ENCODE measurements at places on chromosomes 11 and 22.

DNA sequence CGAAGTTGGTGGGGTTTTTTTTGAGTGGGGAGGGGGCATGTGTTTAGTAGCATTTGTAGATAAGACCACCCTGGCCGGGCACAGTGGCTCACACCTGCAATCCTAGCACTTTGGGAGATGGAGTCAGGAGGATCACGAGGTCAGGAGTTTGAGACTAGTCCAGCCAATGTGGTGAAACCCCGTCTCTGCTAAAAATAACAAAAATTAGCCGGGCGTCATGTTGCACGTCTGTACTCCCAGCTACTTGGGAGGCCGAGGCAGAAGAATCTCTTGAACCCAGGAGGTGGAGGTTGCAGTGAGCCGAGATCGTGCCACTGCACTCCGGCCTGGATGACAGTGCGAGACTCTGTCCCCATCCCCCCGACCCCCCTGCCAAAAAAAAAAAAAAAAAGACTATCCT lies 34.6 kb downstream of the CECR2 start:
- no peak for DNase-seq

DNA sequence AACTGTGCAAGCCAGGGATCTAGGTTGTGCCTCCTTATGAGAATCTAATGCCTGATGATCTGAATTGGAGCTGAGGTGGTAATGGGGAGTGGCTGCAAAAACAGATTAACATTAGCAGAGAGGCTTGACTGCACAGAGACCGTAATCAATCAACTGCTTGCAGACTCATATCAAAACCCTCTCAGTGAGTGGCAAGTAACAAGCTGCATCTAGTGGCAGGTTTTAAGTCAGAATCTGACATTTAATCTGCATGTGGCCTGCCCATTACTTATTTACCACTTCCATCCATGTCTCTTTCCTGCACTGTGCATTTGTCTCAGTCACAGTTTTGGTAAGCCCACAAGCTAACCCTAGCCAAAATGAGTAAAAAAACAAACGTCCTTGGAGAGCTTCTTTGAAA lies 11.2 kb downstream of the C11orf58 start:
- DNase-seq: no peak

GRCh38 chr11:77416357-77416756 lies 57.5 kb downstream of the PAK1 start:
- DNase-seq: no peak

DNA sequence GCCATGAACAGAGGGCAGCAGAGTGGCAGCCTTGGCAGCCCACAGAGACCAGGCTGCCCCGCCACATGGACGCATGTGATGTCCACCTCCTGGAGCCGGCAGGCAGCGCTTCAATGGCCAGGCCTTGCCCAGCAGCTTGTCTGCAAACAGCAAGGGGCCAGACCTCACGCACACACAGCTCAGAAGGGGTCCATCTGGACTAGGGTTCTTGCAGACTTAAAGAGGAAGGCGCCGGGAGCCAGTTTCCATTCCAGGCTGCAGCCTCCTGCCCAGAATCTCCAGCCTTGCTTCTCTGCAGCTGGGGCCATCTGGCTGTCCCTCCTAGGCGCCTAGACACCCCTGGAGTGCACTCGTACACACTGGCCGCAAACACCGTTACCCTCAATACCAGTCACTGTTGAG lies 91.9 kb upstream of the TMEM45B start:
- DNase-seq: no peak

DNA sequence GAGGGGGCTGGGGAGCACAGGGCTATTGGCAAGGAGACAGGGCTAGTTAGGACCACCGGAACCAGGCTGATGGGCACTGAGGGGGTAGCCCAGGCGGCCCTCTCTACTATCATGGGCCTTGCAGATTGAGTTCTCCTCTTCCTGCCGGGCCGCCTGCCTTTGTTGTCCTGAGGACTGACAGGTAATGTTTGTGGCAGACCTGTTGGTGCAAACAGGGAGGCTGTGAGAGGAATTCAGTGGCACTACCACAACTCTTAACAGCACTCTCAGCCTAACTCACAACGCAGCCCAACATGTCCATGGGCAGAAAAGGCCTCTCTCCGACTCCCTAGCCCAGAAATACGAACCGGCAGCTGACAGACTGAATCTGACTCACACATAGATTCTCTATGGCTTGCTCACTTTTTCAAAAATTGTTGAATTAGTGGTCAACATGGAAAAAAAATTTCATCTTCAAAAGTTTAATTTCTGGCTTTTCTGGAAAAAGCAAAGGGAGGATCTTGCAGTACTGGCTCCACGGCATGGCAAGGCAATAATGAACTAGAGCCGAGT lies 11.4 kb downstream of the KCNJ5 start:
- no peak for DNase-seq

DNA sequence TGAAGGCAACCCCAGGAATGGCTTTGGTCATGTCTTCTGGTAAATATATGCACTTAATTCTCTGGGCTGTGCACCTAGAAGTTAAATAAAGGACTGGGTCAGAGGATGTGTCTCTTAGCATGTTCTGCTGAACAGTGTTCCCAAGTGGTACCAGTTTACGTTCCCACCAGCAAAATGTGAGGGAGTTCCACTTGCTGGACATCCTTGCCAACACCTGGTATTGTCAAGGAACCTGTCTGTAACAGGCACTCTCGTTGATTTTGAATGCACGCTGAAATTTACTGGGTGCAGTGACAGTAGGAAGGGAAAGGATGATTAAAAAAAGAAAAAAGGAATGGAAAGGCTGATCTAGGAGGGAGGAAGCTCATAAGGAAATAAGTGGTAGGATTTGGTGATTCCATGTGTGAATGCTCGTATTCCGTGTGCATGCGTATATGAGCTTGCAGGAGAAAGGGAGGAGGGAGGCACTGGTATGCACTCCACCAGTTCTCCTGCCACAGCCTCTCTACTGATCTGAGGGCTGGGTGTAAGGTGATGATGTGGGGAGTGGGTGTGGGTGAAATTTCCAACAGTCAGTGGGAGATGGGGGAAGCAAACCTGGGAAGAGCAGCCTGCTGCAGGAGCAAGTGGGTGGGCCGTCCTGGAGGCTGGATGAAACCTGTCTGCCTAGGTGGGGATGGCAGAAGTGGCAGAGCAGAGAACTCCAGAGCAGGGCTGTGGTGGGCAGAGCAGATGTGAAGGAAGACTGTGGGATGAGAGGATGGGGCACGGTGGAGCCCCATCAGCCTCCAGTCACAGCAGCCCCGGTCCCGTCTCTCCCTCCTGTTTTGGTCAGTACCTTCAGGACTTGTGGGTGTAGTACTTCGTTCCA lies 15.0 kb downstream of the MED15 start:
- no peak for DNase-seq

DNA sequence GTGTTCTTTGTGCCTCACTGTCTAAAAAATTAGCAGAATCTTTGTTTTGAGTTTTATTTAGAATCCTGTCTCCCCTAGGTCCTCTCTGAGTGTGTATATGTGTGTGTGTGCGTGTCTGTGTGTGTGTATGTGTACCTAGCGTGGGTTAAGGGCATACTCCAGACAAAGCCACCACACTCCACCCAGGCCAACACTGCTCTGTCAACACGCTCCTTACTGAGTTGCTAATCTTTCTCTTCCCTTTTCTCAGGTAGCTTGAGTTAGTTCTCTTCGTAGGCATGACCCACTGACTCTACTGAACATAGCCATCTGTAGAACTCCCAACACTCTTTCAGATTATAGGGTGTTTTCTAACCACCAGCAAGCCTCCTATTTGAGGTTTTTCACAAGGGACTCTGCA lies 131.1 kb downstream of the LRRC4C start:
- no peak for DNase-seq

- DNase-seq: no peak
Measured at GRCh38 chr22:46829941-46830715, 67.7 kb downstream of the TBC1D22A start.

DNA sequence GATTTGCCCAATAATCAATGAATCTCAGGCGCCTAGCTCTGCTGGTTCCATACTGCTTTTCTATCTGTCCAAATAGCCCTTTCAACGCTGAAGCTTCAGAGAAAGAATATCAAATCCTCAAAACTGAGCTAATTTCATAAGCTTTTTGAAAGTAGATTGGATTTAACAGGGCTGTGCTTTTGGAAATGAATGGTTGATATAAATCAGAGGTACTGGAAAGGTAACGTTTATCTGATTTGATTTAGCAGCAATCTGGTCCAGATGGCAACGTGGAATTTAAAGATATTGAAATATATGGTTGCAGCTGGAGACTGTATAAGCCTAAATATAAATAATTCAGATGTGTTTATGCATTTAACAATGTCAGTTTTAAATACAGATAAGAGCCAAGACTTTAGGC lies 229.5 kb upstream of the MPPED2 start:
- no peak for DNase-seq

DNA sequence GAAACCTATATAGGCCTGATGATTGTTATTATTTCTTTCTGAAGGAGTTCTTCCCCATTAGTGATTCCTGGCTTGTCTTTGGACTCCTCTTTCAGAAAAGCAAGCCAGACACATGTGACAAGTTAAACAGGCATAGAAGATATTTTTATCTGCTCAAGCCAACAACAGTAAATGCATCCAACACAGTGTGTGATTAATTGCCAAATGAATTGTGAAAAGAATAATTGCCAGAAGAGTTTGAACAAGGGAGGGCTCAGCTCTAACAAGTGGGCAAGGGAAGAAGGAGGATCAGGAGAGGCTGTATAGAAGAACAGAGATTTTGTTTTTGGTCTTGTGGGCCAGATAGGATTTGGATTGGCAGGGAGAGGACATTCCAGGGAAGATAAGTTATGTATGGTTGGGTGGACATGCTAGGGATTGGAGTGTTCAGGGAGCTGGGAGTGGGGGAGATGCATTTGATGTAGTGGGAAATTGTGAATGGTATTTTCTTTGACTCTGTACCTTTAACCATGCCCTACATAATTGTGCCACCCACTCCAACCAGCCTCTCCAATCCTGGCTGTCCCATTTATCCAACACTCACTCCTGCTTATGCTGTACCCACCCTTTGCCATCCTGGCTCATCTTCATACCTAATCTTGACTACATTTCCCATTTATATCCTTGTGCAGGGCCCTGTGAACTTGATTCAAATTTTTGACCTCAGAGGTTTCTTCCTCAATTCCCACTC lies 172.8 kb downstream of the RRAS2 start:
- DNase-seq: no peak

DNA sequence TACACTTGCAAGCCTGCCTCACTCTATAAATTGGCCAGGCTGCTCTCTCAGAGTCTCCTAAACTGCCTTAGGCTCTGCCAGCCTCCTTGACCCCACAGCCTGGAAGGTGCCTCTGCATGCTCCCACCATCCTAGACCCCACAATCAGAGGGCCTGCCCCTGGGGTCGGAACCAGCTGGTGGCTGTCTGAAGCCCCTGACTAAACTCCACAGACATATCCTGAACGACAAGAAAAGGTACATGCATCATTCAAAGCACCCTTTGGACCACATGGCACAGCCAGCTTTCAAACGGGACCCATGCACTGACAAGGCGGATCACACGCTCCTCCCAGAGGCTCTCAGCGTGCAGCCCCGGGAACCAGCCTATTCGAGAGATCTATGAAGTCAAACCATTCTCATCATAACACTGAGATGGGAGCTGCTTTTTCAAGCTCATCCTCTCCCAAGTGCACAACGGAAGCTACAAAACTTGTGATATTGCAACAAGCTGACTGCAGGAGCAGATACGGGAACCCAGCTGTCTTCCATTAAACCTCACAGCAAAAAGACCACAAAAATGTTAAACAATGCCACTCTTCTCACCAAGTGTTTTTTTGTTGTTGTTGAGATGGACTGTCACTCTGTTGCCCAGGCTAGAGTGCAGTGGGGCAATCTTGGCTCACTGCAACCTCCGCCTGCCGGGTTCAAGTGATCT lies 8.1 kb downstream of the SHANK2 start:
- DNase-seq: no peak

DNA sequence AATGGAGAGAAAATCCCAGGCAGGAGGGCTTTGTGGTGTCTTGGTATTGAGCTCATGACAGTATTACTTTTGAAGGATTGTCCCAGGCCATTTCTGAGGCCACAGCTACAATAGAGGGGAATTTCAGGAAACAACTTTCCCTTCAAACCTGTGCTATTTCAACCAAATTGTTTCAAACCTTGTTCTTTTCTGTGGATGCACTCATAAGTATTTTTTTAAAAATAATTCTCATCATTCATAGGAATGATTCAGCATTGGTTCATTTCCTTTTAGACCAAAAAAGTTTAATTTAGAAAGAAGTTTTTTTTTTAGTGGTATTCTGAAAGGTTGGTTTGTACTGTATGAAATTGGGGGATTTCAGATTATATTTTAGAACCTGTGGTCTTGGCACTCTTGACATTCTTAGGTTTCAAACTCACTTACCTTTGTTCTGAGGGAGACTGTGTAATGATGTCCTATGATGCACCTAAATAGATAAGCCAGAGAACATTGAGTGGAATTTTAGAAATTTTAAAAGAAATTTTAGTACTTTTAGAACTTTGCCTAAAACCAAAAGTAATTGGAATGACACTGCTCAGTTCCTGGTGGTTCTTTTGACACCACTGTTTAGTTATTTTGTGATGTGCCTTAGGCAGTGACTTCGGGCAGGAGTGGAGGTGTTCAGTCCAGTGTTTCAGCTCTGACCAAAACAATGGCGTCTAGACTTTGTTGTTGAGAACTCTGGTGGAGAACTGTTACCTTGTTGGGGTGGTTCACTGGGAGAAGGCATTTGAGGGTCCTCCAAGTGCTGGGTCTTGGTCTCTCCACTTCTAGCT lies 12.2 kb downstream of the TEAD1 start:
- DNase-seq: no peak

GRCh38 chr11:10541561-10541930 lies 559 bp upstream of the RNF141 start:
- DNase-seq: no peak

DNA sequence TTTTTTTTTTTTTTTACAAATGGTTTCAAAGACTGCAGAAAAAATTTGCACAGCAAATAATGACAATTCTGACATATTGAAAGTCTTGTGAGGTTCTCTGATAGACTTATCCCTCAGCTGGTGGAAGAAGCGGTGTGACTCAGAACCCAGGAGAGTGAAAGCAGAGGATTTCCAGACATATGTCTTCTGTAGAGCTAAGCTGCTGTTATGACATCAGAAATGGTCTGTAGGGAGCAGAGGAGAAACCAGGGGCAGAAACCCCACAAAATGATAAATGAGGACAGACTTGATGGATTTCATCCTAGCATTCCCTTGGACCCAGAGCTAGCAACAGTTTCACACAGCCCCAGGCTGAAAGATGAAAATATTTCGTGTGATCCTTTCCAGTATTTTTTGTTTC lies 582.6 kb downstream of the METTL15 start:
- DNase-seq: no peak

DNA sequence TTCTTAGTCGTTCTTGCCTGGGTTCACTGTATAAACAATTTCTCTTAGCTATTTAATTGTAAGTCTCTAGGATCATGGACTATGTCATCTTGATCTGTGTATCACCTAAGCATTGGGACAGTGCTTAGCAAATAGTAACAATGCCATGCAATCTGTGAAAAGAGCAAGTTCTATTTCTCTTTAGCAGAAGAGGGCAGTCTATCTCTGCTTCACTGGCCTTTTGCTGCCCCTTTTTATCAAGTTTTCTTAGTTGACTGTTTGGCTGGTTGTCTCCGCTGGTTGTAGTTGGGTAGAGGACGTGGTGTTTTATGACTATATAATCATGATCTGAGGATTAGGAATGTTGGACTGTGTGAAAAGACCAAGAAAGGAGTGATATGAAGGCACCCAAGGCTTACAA lies 315.0 kb downstream of the JRKL start:
- DNase-seq: no peak

All from GM19239 (cell line).